ENCODE measurements at places on chromosomes 5 and 9.

DNA sequence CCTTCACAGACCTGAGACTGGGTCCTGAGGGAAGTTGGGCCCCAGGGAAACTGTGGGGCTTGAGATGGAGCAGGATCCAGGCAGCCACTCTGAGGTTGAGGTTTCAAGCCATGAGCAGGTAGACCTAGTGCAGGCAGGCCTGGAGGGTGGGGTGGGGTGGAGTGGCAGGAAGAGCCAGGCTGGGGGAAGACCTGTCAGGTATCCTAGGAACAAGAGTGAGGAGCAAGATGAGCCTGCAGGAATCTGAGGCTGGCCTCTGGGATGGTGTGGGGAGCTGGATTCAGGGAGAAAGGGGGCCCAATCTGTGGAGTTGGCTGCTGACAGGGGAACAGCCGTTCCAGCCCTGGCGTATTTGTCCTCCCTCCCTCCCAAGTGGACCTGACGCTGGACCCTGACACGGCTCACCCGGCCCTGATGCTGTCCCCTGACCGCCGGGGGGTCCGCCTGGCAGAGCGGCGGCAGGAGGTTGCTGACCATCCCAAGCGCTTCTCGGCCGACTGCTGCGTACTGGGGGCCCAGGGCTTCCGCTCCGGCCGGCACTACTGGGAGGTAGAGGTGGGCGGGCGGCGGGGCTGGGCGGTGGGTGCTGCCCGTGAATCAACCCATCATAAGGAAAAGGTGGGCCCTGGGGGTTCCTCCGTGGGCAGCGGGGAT is 9.8 kb downstream of the RACK1 start:
- DNase-seq: no peak

GRCh38 chr9:112020680-112021596 is 124.3 kb downstream of the UGCG start:
- DNase-seq: no peak

- DNase-seq: no peak
Observed at GRCh38 chr5:171498166-171498565, 78.7 kb downstream of the FGF18 start.

- DNase-seq: no peak
Observed at GRCh38 chr5:64161420-64161819, 4.2 kb upstream of the RNF180 start.

- no peak for DNase-seq
Observed at GRCh38 chr5:93726595-93726994, 14.8 kb downstream of the POU5F2 start.

DNA sequence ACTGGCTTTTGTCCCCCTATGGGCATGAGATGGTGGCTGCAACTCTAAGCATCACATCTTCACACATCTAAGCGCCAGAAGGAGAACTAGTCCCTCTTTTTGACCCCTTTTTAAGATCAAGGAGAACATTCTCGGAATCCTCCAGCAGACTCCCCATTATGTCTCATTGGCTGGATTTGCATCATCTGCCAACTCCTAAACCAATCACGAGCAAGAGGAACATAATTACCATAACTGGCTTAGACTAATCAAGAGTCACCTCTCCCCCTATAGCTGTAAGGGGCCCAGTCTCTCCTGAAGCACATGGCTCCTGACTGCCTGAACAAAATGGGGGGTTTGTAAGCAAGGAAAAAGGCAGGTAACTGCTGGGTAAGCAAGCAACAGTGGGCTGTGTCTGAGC is 68.5 kb upstream of the IQGAP2 start:
- no peak for DNase-seq

- no peak for DNase-seq
Observed at GRCh38 chr5:143938230-143938629, 126.3 kb downstream of the HMHB1 start.

DNA sequence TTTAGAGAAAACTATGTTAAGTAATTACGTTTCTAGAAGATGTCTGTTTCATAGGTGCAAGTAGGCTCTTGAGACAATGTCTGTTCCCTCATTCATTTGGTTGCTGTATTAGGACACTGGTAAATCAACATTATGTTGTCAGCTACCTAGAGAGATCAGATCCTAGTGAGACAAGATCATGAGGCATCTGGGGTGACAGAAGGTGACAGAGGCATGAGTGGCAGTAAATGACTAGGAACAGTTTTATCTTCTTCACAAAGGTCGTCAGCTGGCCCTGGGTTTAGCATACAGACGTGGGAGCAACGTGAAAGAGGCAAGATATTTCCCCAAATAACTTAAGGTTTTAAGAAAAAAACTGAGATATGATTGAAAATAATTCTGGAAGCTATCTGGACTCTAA is 1926.3 kb upstream of the WWC1 start:
- no peak for DNase-seq

GRCh38 chr9:121326130-121326838 is 43.8 kb downstream of the STOM start:
- DNase-seq: no peak

DNA sequence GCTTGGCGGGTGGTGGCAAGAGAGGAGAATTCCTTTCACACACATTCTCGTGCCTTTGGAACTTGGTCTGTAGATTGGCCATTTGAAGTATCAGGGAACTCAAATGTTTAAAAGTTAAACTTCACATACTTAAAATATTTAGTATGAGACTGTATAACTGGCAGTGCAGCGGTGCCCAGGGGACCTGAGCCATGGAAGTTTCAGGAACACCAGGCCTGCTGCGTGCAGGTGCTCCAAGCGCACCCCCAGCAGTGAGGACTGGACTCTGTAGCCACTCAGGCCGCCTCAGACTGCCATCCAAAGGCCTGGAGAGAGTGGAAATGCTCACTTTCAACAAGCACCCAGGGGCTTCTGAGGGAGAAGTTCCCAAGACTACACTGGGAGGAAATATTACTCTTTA is 273.5 kb upstream of the IRX2 start:
- no peak for DNase-seq

DNA sequence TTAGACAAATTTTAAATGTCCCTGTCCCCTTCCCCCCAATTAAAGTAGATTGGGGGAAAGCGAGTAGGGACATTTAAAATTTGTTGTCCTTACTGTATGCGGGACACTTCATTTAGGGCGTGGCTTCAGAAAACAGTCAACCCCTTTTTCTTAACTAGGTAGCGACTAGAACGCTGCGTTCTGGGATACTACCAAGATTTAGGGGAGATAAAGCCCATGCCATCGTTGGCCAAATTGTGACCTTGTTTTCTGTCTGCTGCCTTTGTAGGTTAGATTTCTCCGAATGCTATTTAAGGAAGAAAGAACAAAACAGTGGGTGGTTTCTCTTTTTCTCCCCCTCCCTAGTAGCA is 1.2 kb downstream of the CKS2 start:
- DNase-seq: no peak

DNA sequence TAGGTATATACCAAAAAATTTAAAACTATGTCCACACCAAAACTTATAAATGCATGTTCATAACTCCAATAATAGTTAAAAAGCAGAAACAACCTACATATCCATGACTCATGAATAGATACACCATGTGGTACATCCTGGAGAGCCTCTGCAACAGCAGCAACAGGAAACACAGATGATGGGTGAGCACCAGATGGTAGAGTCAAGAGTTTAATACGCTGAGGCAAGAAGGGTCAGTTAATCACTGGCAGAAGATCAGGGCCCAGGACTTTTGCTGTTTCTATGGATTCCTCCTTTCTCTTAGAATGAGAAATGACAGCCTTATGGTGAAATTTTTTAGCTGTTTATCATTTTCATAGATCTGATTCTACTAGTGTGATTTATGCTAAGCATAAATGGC is 351.8 kb upstream of the ADAMTSL1 start:
- DNase-seq: no peak

DNA sequence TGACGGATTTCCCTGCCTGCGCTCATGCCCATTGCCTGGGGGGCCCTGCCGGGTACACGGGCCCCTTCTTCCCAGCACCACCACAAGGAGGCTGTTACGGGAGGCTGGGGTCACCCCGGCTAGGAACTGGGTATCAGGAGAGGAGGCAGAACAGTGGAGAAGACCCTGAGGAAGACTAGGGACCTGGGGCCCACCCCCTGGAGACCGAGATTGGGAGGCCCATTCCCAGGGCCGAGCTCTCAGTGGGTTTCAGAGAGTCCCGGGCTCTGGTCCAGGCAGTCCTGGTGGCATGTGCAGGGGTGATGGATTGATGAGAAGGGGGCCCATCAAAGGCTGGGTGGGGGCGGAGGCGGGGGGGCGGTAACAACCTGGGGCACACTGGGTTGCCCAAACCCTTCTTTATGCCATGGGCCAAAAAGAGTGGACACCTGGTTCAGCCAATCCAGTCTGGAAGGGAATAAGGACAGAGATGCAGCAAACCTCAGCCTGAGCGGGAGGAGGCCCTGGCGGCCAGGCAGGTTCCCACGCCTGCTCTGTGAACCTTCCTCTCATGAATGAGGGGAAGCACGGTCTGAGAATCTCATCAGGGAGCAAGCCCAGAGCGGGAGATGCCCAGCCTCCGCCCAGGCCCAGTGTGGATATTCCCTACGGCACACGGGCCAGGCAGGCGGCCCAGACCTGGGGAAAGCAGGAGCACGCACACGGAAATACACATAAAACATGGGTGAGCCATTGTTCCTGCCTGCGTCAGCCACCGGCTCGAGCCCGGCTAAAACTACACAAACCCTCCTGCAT is 785 bp upstream of the P4HA2 start:
- no peak for DNase-seq

DNA sequence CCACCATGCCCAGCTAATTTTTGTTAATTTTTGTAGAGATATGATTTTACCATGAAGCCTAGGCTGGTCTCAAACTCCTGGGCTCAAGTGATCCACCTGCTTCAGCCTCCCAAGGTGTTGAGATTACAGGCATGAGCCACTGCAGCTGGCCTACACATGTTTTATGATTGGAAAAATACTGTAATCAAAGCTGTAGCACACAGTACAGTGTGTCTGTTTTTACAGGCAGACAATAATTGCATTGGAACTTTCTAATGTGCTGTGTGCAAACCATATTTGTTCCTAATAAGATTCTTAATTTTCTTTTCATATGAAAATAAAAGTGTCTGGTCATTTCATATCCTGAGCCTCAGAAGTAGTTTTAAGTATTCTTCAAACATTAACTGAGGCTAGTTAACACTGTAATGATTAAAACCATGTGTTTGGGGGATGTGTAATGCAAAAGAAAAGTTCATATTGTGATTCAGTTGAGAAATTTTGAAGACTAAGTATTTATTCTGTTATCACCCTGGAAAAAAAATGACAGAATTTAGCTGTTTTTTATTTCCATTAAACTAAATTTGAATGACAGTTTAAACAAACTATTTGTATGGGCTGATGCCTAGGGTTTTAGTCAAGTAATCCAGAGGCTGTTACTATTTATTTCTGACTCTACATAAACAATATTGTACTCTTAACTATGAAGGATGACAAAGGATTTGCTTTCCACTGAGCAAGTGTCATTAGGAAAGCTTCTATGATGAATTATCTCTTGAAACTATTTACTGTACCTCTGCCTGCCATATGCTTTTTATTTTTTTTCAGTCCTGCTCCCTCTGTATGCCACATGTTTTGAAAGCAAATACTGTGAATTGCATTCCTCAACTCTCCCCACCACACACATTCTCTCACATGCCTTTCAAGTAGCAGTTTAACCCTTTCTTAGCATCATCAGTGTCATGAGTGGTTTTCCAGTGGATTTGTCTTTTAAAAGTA is 111.5 kb downstream of the MTREX start:
- no peak for DNase-seq

GRCh38 chr5:91484662-91485061 is 101.5 kb upstream of the ARRDC3 start:
- DNase-seq: no peak

- no peak for DNase-seq
Observed at GRCh38 chr9:110283751-110284150, 27.4 kb upstream of the TXN start.

GRCh38 chr5:99191206-99191745 is 262.5 kb upstream of the CHD1 start:
- no peak for DNase-seq

GRCh38 chr9:83342731-83343130 is 195.5 kb downstream of the FRMD3 start:
- DNase-seq: no peak

DNA sequence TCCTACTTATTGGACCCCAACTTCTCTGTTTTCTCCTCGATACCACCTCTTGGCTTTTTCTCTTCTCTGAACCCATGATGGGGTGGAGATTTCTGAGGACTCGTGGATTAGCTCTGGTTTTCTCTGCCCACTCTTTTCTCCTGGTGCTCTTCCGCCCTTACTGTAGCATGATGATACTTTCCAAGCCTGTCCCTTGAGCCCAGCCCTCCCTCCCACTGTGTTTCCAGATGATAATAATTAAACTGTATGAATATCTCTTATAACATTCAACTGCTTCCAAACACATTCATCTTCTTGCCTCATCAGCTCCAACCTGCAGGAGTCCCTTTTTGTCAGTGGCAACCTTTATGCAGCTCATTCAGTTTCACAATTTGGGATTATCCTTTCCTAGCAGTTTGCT is 494.2 kb upstream of the KLF4 start:
- DNase-seq: no peak

GRCh38 chr9:137372693-137373610 is 50.0 kb downstream of the EXD3 start:
- no peak for DNase-seq

- no peak for DNase-seq
Observed at GRCh38 chr5:302966-303365, 18.5 kb upstream of the AHRR start.

DNA sequence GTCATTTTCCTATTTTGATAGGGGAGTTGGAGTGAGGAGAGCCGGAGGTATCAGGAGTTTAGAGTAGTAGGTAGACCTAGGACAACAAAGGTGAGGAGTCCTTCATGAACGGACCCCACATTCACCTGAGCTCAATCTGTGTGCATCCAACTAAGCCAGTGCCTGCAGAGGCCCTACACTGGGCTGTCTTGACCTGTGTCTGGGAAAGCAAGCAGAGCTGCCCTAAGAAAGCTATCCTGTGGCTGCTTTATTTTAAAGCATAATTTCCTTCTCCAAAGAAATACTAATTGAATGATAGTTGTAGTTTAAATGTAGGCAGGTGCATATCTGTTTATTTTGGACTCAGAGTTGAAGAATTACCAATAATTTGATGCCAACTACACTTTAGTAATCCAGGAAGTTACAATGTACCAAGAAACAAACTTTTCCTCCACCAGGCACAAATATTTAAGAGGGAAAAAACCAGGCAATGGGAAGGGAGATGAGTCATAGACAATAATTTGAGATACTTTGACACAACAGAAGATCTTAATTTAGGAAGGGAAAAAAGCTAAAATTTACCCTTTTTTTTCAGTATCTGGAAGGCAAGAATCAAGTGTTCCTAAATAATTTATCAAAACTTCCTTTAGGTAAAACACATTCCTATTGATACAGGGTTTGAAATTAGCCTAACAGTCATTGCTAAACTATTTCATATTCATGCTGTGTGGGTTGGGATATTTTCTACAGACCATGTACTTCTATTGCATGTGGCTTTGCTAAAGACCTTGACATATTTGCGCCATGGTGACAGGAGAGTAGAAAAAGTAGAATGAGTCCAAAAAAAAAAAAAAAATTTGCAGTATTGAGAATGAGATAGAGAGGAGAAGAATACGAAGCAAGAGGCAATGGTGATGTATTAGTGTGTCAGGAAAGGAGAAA is 376.6 kb upstream of the TUSC1 start:
- no peak for DNase-seq

DNA sequence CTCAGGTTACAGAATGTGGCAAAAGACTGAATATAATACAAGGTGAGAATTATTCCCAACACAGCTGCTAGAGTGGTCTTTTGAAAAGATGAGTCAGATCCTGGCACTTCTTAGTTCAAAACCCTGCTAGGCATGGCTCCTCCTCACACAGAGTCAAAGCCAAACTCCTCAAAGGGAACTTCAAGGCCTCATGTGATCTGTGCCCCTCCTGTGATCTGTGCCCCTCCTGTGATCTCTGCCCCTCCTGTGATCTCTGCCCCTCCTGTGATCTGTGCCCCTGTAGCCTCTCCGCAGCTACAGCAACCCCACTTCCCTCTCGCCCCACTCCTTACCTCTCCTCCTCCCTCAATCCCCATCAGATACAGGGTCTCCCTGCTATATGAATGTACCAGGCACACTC is 525.5 kb upstream of the CCNG1 start:
- no peak for DNase-seq

Data from left renal cortex interstitium (tissue), 4 donors.